ENCODE measurements at places on chromosomes 4 and X.
A peak's percentile ranks its signal among the peaks of the same experiment; 100 is the strongest.

- DNase-seq, result peak; percentile 71
Measured at GRCh38 chr4:6779667-6780565, 2.6 kb upstream of the KIAA0232 start.

GRCh38 chrX:30895370-30895769 lies 6.3 kb upstream of the TAB3 start:
- DNase-seq, result no peak

- DNase-seq, result peak; percentile 68
Measured at GRCh38 chrX:97968376-97969163, 1084.9 kb downstream of the RPA4 start.

DNA sequence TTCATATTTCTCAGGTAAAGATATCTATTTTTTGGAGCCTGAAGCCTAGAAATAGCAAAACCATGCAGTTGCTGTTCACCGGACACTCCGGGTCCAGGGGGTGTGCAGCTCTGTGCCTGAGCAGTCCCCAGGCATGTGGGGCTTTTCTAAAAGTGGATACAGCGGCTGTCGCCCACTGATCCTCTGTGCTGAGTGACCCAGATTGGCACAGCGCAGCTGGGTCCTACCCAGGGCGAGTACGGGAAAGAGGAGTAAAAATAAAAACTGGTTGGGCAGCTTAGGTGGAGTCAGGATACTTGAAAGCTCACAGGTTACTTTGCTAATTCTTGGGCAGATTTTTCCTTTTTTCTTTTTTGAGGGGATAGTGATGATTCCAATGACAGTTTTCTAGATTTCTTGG lies 118.8 kb downstream of the UCHL1 start:
- no peak for DNase-seq

DNA sequence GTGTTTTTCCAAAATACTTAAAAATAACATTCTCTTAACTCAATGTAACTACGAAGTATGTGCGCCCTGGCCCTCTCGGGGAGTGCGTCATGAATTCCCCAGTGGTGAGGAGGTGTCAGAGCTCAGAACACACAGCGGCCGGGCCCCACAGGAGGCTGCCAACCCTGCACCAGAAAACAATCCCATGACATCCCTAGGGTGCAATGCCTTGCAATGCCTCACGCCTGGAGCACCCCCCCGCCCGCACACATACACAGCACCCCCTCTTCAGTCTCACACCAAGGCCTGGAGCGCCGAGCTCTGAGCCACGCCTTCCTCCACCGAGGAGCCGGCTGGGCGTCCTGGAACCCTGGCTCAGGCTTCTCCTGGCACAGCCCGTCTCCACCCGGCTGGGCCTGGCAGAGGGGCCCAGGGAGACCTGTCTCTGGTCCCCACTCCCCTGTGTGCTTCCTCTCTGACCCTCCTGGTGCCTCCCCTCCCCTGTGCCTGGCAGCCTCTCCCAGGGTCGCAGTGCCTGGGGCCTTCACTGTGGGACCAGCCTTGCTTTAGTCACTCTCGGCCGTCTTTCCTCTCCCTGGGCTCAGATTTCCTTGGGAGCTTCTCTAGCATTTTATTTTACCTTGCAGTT lies 108.2 kb upstream of the ADRA2C start:
- no peak for DNase-seq

DNA sequence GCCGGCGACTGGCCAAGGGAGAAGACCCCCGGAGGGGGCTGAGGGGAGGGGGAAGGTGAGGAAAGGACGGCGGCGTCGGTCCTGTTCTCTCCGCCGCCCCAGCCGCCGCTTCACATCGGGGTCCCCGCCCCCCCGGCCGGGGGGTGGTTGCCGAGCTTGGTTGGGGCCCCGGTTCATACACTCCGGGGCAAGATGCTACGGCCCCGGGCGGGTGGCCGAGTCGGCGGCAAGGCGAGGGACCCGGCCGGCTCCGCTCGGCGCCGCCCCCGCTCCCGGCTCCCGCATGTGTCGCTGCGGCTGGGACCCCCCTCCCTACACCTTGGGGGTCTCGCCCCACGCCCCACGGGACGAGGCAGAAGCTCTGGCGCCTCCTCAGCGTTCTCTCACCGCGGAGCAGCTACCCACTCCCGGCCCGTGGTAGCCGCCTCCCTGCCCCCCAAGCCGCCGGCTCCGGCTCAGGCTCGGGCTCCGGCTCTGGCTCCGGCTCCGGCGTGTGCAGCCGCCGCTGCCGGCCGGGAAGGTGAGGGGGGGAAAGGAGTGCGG lies 461 bp downstream of the FBXW7 start:
- DNase-seq, result peak; percentile 39

- no peak for DNase-seq
Measured at GRCh38 chr4:99395595-99396364, 39.4 kb downstream of the ADH7 start.

DNA sequence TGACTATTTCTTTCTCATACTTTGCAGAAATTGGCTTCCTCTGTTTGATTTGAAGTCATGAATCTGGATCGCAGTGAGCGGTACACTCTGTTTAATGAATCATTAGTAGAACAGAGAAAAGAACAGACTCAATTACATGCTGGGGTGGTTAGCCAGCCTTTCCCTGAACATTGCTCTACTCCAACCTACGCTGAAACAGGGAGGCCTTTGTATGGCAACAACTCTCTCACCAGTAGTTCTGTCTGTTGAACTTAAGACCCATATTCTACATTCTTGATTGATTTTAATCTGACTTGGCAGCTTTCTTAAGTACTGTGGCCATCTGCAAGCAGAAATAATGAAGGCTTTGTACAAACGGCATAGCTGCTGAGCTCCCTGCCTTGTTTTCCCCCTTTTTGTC lies 19.0 kb upstream of the AP1S2 start:
- DNase-seq, result no peak

DNA sequence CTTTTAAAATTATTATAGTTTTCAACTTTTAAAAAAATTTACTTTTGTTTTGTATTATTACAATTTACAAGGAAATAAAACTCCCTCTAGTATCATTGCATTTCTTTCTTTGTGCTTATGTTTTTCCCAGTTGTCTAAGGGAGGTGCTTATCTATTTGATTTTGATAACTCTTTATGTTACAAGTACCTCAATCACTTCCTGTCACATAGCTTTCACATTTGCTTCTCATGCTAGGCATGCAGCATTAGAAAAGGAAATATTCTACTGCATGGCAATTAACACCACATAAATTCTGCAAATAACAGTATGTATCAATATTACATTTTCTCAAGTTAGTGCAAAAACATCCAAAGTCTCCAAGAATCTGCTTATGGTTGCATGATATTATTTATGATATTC lies 180.3 kb upstream of the HS3ST1 start:
- DNase-seq, result no peak

DNA sequence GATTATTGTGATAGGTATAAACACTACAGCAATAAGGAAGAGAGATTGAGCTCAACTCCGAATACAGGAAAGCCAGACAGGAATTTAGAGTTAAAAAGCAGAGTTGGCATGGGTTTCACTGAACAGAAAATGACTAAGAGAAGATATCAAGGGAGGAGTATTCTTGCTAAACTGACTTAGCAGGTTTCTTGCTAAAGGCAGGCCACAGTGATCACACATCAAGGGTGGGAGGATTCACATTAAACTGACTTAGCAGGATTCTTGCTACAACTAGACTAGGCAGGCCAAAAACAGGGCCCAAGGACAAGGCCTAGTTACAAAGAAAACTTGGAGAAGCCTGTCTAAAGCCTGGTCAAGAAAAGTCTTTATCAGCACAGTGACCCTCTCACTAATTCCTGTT lies 195.1 kb downstream of the MAGEB5 start:
- DNase-seq, result no peak

DNA sequence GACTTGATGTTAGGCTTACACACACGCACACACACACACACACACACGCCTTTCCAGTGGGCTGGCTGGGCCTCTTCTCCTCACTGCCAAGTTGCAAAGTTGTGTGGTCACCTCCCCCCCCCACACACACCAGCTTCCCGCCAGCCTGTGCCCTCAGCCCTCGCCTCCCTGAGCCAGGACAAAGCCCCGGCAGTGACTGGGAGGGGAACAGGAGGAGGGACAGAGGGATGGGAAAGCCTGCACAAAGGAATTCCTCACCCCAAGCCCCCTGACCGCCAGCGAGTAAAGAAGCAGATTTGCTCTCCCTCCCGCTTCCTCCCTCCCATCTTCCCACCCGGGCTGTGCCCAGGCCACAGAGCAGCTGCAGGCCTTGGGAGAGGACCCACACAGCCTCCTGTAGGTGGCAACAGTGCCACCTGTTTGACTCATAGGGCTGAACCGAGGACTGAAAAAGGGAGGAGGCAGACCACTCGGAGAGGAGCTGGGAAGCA lies at the start of gene GDPD2:
Gene GDPD2 (plus strand): TSS at position 464 of the 491 bp plus-strand sequence. CDS start 1,671 bp downstream, outside the sequence.
- DNase-seq, result peak; percentile 77

DNA sequence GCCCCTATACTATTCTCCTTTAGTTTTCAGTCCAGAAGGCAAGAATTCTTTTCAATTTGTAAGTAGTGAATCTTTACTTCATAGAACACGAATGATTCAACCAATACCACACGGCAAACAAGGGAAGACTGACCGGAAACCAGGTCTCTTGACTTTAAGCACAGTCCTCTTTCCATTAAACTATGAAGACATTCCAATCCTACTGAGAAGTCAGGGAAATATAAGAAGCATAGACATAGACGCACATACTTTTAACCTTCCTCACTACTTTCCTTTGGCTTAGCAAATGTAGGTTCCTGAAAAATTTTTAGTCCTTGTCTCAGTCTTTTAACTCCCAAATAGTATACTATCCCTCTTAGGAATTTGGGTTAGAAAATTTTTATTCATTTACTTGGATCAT lies 9.1 kb downstream of the CHRDL1 start:
- DNase-seq, result no peak

GRCh38 chr4:139300431-139301112 lies 733 bp upstream of the NAA15 start:
- peak; percentile 38 for DNase-seq

DNA sequence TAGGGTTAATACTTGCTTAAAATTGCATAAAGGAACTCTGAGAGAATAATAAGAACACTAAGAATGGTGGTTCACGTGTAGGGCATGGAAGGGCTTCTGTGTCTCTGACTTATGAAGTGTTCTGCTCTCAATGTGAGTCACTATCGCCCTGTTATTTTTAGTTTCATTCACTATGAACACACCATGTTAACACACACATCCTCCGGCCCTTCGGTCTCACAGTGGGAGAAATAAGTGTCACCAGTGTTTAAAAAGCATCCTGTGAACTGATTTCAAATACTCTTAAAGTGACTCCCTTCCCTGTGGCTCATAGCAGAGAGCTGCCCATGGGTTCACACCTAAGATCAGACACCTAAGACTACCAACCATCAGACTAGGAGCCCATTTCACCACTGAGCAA lies 33.8 kb upstream of the FGFBP2 start:
- DNase-seq, result no peak

- DNase-seq, result peak; percentile 16
Measured at GRCh38 chr4:84058201-84058600, 440.9 kb downstream of the NKX6-1 start.

- peak; percentile 76 for DNase-seq
Measured at GRCh38 chr4:86302251-86302650, 57.6 kb downstream of the MAPK10 start.

DNA sequence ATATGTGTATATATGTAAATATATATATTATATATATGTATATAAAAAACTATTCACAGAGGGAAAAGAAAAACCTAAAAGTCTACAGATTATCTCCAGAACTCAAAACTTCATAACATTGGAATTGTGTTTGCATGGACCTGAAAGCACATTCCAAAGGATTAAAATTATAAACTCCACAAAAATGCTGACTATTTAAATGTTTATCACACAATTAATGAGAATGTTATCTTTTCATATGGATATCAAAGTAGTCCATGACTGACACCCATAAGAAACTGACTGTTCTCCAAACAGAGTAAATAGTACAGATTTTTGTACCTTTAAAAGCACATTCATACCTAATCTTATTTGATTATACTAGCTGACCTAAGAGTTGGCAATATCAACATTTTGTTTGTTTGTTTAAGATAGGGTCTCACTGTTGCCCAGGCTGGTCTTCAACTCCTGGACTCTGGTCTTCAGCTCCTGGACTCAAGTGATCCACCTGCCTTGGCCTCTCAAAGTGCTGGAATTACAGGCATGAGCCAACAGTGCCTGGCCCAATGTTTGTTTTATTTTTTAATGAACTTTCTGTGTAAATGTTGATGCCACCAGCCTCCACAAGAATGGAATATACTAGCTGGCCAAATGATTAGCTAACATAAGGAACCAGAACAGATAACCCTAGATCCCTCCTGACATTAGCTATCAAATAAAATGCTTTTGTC lies 50.0 kb downstream of the SLC39A8 start:
- no peak for DNase-seq

GRCh38 chrX:139483699-139484098 lies 46.8 kb upstream of the F9 start:
- DNase-seq, result no peak

GRCh38 chr4:147407261-147408045 lies 73.4 kb upstream of the EDNRA start:
- peak; percentile 37 for DNase-seq

DNA sequence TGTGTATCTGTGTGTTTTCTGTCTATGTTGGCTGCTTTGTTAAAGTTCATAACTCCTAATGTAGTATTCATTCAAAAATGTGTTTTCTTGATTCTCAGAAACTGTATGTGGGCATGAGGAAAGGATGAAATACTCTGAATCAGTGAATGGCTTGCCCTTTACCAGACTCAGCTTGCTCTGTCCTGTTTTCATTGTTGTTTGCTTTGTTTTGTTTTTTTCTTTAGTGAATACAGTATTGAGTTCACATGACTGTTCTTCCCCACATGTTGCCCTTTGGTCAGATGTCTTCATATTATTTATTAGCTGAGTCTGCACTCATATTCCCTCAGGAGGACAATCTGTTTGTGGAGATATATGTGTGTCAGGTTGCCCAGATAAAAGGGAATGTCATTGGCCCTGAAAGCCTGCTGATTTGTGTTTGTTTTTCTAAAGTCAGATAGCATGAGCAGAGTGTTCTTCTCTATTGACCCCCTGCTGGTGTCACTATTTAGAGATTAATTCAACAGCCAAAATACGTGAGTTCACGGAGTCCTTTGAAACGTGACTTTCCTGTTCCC lies 1184.4 kb downstream of the RPA4 start:
- no peak for DNase-seq

- DNase-seq, result no peak
Measured at GRCh38 chr4:72323227-72323626, 245.8 kb downstream of the ADAMTS3 start.

- no peak for DNase-seq
Measured at GRCh38 chrX:112341598-112341997, 259.0 kb upstream of the TRPC5 start.

DNA sequence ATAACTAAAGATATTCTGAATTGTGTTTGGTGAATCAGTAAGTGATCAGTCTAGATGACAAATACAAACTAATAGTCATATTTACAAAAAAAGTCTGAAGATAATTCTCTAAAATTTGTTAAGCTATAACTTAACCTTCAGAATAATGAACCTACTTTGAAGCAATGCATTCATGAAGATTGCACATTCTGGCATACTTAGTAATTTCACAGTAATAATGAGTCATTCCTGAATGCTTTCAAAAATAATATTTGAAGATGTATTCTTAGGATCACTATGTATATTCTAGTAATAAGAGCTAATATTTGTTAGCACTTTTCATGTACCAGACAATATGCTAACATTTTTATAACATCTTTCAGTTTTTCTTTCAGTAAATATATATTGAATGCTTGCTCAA lies 756.7 kb upstream of the SLIT2 start:
- no peak for DNase-seq
